ENCODE measurements at places on chromosomes 2 and 18. TPM values are rescaled to one million over a fixed set of nuclear protein-coding genes. Genes with fewer than 3 reads are reported as not detected.
A peak's percentile ranks its signal among the peaks of the same experiment; 100 is the strongest.

Gene CYTIP
- 0.83 TPM for total RNA-seq

Gene RPIA
- 9.0 TPM for total RNA-seq

Gene BCL2
- total RNA-seq = 14.4 TPM

Gene TRIM43
- total RNA-seq = 0.59 TPM

DNA sequence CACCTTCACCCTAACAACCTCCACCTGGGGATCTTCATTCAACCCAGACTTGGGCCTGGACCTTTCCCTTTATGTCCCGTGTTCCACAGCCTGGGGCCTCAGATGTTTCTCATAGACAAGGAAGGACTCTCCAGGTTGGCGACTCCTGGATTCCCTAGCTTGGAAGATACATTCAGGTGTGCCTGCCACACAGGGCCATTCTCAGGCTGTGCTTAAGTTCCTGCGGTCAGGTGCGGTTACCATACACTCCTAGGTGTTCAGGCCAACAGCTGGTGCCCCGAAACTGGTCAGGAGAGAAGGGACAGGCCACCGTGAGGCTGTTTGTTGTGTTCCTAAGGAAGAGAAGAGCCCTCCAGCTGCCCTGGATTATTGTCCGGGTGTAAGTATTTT is 15.6 kb downstream of the SLC4A3 start:
- DNase-seq = no peak
- H3K36me3 ChIP-seq = peaks cover 33% of the 10 kb centered on the region
- no peak overlapping the region for H3K4me3 ChIP-seq
- peaks cover 37% of the 10 kb centered on the region for H3K4me1 ChIP-seq
- H3K27ac ChIP-seq = no peak overlapping the region

DNA sequence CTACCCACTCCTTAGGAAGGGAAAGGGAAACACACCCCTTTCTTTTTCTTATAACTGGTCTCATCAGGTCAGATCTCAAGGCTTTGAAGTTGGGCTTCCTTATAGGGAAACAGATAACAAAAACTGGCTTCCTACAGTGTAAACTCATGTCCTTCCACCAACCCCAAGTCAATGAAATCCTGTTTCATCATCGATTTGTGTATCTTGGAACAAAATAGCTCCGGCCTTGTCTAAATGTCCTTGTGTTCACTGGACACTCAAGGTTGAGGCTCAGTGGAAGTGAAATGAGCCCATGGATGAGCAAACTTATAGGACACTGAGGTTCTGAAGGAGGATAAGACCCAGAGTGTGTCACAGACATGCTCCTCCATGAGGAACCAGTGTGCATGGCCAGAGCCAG is 156.1 kb upstream of the REV1 start:
- no peaks in the 10 kb centered on the region for H3K27me3 ChIP-seq
- H3K36me3 ChIP-seq = no peaks in the 10 kb centered on the region
- H3K4me3 ChIP-seq = no peak overlapping the region
- DNase-seq = no peak
- peaks cover 30% of the 10 kb centered on the region for H3K4me1 ChIP-seq

DNA sequence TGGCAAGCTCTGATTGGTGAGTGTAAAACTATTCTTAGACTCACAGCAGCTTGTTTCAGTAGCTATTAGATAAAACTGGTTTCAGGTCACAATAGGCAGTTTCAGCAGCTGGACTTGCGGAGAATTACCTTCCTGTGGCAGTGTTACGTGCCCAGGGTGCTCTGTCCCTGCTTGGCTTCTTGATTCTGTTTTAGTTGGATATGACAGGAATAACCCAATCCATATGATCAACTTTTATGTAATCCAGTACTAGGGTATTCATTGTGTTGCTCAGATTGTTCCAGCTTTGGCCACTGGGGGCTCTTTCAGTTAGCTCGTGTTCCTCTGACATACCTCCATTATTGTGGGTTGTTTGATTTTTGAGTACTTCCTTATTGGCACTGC is 43.1 kb downstream of the INPP4A start:
- no peak overlapping the region for H3K4me3 ChIP-seq
- no peaks in the 10 kb centered on the region for H3K27me3 ChIP-seq
- no peak for DNase-seq
- no peak overlapping the region for H3K27ac ChIP-seq

DNA sequence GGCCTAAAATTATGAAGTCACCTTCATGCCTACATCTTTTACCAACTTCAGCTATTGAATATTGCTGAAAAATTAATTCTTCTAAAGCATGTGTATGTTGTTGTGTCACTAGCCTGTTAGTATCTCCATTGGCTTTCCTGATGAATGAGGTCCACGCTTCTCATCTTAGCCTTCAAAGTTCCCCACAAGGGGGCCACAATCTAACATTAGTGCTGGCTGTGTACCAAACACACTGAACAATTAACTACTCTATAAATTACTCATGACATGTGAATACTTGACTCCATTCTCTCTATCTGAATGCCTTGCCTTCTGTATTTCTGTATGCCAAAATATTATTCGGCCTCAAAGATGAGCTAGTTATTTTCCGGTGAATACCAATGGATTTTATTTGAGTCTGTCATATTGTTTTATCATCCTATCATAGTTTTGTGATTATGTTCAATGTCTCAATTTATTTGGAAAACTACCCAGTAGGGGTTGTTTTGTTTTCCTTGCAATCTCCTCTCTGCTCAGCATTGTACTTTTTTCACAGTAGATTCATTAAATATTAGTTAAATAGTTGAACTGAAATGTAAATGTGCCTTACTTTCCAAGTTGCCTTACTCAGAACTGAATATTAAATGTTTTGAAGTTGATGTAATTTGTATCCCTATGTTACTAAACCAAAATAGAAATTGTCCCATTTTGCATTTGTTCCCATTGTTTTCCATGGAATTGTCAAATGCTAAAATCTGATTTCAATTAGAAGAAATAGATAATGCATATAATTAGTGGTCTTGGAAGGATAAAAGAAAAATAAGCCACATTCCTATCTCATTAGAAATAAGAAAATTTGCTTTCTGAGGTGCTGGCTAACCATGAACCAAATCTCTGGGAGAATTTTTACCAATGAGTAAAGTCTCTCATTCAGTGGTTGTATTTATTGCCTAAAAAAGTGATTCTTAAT is 208.4 kb upstream of the COL3A1 start:
- H3K4me3 ChIP-seq = no peak overlapping the region
- no peak overlapping the region for H3K27ac ChIP-seq
- DNase-seq = peak; percentile 7
- H3K4me1 ChIP-seq = no peaks in the 10 kb centered on the region

DNA sequence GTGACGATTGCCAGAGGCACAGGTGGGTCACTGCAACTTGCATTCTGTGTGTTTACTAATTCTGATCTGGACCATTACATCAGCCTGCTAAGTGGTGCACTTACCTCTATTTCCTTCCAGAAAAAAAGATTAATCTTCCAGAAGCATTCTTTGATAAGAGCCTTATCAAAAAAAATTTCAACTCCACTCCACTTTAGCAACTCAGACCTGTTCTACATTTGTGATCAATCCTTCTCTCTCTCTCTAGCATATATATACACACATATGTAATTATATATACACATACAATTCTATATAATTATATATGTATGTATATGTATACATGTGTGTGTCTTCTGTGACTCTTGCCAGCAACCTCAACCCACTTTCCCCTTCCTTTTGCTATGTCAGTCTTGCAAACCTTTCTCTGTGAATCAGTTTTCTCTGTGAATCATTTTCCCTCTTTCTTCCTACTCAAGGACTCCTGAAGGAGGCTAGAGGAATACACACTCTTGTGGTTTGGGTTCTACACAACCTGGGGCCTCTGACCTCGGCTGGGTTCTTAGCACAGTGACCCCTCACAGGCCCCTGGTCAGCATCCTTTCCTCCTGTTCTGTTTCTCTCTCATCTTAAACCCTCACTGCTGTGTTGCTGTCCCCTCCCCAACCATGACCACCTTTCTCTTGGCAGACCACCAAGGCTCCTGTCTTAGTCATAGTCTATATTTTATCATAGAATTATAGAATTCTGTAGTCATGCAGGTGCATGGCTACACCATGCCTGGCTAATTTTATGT is 130.4 kb upstream of the PELI1 start:
- no peaks in the 10 kb centered on the region for H3K36me3 ChIP-seq
- H3K27ac ChIP-seq = no peak overlapping the region
- no peak overlapping the region for H3K4me3 ChIP-seq
- no peaks in the 10 kb centered on the region for H3K27me3 ChIP-seq
- no peak for DNase-seq

- DNase-seq = no peak
- H3K27ac ChIP-seq = no peak overlapping the region
- H3K4me3 ChIP-seq = no peak overlapping the region
Measured at GRCh38 chr2:233822101-233822771, 32.1 kb downstream of the HJURP start.

Measured in spinal cord (tissue), 10 donors.